Activated T-helper 1 cell treated with anti-CD3 and anti-CD28 coated beads, Interleukin-2, amount 50 U/mL, for 16 hours (primary cell): ENCODE measurements at places on chromosomes 16 and 17.

DNA sequence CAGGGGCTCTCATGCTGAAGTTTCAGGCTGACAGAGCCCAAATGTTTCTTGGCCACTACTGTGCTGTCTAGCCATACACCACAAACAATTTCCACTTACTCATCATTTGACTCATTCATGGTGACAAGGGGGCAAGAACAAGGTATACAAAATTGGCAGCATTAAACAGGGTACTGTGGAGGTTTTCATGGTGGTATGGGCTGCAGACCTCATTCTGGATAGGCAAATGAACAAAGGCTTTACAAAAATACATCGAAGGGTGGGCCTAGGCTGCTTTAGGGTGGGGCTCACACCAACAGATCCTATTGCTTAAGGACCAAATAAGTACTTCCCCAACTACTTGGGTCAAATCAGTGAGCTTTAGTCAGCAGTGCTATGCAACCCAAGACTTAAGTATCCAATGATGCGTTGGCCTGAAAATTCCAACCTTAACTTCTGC, 53.0 kb downstream of the N4BP1 start:
- DNase-seq = no peak

DNA sequence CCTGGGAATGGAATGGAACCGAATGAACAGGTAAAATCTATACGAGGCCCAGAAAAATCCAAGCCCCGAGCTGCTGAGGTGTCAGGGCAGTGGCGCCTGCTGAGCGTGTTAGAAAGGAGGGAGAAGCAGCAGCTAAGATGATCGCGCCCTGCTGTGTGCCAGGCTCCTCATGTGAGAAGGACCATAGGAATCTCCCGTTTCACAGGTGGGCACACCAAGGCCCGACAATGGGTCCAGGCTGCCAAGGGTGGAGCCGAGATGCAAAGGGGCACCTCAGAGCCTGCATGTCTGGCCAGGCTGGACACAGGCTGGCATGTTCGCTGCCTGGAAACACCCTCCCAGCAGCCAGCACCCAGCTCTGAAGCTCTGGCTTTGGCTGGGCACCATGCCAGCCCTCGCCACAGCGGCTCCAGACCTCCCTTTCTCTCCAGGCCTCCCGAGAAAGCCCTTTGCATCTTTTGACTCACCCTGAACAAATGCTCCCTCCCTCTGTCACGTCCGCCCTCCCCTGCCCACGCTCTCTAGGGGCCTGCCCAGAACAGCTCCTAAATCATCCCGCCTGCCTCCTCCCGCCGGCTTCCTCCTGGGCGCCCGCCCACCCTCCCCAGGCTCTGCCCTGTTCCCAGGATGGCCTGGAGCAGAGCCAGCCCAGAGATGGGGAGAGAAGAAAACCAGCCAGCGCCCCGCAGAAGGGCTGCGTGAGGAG, 217.8 kb upstream of the GSE1 start:
- no peak for DNase-seq

- no peak for DNase-seq
These were observed 5.2 kb upstream of the RAI1 start for GRCh38 chr17:17675925-17676534.

- no peak for DNase-seq
These were observed 269.8 kb upstream of the MYOCD start for GRCh38 chr17:12395733-12396354.

GRCh38 chr16:25707982-25708583, 16.3 kb downstream of the HS3ST4 start:
- no peak for DNase-seq

GRCh38 chr17:47995241-47995935, 24.5 kb downstream of the CDK5RAP3 start:
- no peak for DNase-seq

DNA sequence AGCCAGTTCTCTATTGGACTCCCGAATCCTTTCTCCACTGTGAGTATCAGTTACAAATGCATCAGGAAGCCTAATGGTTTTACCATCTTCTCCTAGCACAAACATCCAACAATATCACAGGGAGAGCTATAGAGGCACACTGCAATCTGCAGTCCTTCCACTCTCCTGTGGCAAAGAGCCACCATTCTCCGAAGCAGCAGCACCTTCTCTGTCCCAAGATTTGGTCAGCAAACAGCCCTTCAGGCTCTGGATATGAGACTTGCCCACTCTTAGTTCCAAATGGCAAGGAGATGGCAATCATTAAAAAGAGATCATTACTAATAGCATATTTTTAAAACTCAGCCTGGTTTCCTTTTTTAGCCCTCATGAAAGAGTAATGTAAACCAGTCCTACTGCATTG, 223.4 kb downstream of the HS3ST3A1 start:
- DNase-seq = no peak

DNA sequence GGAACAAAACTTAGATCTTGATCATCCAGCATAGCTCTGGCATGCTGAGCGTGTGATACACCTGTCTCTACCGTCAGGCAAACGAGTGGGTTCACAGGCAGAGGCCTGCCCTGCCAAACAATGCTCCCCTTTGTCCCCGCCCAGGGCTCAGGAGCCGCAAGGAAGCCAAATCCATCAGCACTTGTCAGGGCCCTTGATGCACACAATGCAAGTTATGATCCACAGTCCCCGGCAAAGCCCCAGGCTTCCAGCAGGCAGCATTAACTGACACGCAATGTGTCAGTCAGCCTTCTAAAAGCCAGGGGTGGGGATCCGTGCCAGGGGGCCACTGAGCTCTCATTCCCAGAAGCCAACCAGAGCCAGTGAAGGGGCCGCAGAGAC, 460.9 kb downstream of the SLC39A11 start:
- DNase-seq = no peak

- no peak for DNase-seq
These were observed 55.3 kb upstream of the ERCC4 start for GRCh38 chr16:13864689-13865088.

- DNase-seq = no peak
These were observed 39.3 kb downstream of the CIBAR2 start for GRCh38 chr16:85072947-85073346.

- no peak for DNase-seq
These were observed 66.9 kb upstream of the N4BP1 start for GRCh38 chr16:48676836-48677235.
